Choroid plexus epithelial cell (primary cell): ENCODE measurements at places on chromosomes 6 and 20.

DNA sequence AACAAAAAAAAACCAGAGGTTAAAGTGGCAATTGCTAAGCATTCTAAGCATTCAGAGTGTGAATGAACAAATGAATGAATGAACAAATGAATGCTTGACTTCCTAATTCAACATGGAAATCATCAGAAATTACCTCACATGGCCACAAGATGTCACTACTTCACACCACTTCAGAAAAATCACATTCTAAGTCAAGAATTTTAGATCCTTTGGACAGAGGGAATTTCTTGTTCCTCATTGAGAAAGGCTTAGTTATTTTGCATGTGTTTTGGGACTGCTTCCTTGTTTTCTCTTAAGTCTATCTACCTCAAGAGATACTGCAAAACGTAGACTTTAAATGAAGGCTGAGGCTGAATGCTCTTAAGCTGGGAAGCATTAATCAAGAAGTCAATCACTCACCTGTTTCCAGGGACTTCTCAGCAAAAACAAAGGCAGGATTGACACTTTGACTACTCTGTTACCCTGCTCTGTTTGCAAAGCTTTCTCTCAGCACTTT, 120.2 kb downstream of the MBOAT1 start:
- peak; percentile 73 for DNase-seq

DNA sequence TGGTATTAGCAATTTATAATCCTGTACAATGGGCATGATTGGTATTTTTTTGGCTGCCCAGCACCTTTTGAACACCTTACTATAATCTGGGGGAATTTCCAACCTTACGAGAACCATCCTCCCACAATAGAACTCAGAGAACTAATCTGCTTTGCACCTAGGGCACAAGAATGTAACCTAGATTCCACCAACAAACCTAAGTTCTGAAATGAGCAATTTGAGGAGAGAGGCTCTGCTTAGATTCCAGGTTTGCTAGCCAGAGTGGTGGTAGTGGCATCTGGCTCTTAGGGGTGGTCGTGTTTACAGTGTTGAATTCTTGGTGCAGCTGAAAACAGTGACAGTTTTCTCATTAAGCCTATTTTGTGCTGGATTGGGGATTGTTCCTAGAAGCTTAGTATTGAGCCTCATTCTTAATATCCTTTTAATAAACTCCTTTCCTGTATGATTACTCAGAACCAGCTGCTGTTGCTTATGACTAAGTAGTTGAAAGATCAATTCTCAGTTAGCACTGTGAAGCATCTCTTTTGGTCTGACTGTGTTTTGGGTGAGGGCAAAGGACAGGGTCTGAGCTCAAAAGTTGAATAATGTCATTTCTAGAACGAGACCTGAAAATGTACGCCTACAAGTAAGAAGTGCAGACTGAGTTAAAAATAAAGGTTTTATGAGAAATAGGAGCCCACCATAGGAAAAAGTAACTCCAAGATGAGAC, 385.6 kb downstream of the CDKAL1 start:
- peak; percentile 39 for DNase-seq

DNA sequence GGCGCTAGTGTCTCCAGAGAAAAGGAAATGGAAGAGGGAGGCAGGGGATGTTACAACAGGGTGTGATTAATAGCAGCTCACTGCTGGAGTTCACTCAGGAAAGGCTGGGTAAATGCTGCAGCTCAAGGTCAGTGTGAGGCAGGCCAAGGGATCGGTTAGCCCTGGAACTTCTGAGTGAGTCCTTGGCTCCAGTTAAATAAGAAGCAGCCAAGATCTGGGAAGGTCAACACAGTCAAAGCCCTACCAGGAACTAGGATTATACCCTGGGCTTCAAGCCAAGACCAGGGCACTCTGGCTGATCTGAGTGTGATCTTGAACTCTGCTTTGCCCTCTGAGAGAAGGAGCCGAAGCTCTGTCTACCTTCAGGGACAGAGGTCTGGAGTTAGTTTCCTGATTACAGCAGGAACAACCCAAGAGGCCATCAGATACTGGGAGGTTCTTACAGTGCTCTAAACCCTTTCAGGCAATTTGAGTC, 44.3 kb downstream of the TPD52L1 start:
- peak; percentile 74 for DNase-seq

- no peak for DNase-seq
Measured at GRCh38 chr6:137968455-137968804, 101.4 kb downstream of the TNFAIP3 start.

DNA sequence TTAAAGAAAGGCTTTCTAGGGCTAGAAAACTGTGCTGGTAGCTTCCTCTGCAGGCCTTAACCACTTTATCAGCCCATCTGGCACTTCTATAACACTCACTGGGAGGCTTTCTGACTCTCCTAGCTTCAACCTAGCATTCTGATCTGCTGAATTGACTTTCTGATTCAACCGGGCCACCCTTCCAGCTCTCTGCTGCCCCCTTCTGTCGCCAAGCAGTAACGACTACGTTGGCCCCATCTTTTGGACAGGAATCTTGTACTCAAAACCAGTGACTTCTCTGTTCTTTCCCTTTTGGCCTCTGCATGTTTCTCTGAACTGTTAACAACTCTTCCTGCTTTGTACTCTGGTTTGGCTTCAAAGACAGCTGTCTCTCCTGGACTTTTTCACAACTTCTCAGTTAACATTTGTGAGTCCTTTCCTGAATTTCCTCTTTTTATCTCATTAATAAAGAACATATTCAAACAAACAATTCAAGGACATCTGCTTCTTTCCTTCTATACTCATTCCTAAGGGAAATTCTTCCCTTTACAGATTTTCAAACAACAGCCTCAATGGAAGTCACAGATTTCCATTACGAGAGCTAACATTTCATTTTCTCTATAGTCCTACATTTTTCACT, 43.9 kb upstream of the FAM135A start:
- DNase-seq = peak; percentile 83

GRCh38 chr20:63309261-63310071, 16.5 kb downstream of the COL20A1 start:
- peak; percentile 52 for DNase-seq

DNA sequence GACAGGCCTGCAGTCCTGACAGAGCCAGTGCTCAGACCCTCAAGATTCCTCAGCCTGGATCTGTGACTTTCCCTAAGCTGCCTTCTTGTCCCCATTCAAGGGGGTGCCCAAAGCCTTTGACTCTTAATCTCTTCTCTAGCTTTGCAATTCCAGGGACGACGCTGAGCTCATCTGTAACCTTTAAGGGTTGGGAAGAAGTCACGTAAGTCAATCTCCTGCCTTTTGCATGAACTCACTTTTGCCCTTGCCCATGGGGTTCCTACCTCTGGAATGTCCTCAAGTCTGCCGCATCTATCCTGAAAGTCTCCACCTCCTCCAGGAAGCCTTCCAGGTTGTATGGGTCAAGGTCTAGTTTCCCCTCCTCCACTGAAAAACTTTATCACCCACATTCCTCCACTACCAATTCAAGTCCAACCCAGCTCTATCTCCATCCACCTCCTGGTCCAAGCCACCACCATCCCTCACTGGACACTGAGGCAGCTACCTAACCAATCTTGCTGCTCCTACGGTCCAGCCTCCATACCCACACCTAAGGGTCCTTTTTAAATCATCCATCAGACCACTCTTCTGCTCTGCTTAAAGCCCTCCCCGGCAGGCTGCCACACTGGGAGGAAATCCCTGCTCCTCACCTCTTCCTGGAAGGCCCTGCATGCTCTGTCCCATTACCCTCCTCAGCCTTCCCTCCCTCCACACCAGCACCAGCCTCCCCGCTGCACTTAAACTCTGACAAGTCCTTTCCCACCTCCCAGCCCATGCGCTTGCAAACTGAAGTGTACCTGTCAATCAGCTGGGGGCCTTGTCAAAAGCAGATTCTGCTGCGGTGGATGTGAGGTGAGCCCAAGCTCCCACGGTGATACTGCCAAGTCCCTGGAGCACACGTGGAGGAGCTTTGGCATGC, 29.7 kb downstream of the PREX1 start:
- DNase-seq = no peak

- peak; percentile 71 for DNase-seq
Measured at GRCh38 chr6:56752009-56752408, 109.3 kb upstream of the DST start.

- no peak for DNase-seq
Measured at GRCh38 chr6:121579478-121579877, 144.0 kb downstream of the GJA1 start.

DNA sequence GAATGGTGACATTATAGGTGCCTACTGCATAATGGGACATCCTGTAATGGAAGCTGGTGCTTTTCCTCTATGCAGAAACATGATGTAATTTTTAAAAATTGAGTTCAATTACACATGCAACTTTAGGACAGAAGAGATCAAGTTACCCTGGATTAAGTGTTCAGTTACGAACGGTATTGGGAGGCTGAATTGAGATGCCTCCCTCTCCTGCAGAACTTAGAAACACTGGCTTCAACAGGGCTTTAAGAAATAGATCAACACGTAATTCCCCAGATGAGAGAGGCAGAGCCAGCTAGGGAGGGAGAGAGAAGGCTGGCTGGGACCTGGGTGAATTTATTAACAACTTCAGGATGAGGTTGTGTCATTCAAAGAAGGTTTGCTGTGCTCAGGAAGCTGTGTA, 232.8 kb downstream of the CDH26 start:
- DNase-seq = no peak

DNA sequence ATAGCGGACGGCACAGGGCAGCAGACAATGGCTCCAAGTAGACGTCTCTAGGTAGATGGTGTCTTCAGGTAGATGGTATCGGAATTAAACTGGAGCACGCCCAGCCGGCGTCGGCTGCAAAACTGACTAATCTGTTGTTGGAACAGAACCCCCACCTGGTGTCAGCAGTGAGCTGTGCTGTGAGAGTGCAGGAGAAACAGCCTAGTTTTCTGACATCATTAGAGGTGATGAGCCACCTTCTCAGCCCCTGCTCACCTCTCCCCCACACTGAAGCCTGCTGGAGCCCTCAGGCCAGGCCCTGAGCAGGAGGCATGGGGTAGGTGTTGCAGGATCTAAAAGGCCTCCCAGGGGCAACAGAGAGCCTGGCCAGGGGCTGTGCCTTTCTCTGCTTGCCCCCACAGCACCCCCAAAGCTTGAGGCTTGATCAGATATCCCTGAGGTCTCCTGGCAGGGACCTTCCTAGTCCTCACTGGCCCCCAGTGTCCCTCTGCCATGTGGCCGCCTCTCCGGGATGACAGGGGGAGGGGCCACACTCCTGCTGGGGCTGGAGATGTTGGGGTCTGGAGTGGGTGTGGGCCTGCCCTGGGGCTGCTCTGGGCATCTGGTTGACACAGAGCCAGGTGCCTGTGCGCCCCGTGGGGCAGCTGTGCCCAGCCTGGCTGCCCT, 6.9 kb upstream of the HELZ2 start:
- DNase-seq = peak; percentile 83

GRCh38 chr6:150142097-150142669, 661 bp upstream of the PPP1R14C start:
- DNase-seq = peak; percentile 12

GRCh38 chr20:40770564-40771307, 81.7 kb upstream of the MAFB start:
- DNase-seq = no peak

DNA sequence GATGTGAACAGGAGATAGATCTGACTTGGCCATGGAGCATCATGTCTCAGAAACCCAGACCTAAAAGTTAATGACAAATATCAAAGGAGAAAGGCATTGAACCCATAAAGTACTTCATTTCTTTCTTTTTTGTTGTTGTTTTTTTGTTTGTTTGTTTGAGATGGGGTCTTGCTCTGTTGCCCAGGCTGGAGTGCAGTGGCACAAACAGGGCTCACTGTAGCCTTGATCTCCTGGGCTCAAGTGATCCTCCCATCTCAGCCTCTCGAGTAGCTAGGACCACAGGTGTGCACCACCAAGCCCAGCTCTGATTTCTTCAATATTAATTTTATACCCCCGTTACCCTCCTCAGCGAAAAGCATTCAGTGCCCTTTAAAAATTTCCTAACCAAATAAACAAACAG, 45.8 kb downstream of the KIF16B start:
- no peak for DNase-seq

DNA sequence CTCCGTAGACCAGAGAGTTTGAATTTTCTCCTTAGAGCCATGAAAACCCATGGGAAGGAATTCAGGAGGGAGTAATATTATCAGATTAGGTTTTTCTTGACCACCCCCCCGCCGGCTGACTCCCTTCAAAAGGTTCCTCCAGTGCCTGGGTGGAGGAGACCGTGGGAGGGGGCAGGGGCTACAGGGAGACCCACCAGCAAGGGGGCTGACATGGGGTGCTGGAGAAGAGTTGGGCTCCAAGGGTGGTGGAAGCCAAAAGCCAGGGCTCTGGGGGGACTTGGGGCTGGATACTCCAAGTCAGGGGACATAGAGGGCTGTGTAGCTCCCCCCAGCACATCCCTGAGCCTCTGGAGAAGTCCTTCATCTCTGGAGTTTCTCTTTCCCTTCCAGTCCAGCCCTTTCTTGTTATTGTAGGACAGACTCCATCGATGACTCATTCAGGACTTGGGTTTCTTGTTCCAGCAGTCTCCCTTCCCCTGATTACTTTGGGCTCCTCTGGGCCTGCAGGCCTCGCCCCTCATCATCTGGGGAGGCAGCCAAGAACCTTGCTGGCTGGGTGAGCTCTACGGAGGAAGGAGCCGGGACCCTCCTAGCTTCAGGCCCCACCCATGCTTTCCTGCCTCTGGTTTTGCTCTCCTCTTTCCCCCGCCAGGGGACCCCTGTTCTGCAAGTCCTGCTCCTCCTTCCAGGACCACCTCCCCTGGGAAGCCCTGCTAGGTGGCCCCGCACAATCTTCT, 10.5 kb upstream of the KIAA1755 start:
- DNase-seq = peak; percentile 99

GRCh38 chr20:63433351-63433750, 39.1 kb downstream of the KCNQ2 start:
- no peak for DNase-seq

DNA sequence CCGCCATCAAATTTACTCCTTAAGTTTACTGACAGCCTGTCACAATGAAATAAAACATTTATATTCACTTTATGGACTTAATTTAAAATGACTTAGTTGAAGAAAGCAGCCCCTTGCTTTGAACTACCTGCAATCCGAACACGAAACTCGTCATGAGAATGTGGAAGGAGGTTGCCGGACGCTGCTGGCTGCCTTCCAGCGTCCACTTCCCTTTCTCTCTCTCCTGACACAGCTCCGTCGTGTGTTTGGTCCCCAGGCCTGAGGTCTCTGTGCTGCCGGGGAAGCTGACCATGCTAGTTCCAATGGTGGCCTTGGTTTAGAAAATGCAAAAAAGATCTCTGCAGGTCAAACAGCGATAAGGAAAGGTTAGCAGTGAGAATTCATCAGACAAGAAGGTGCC, 519.7 kb downstream of the CDH26 start:
- DNase-seq = no peak

- DNase-seq = no peak
Measured at GRCh38 chr6:157976345-157977175, 5.1 kb upstream of the SYNJ2 start.

GRCh38 chr6:119142041-119142440, 63.6 kb upstream of the FAM184A start:
- no peak for DNase-seq

GRCh38 chr6:157683707-157684106, 139.3 kb upstream of the SNX9 start:
- DNase-seq = no peak
